ENCODE measurements at places on chromosomes 5 and 9.

- H3K27me3 ChIP-seq = no peaks in the 10 kb centered on the region
- no peak overlapping the region for H3K4me3 ChIP-seq
- H3K27ac ChIP-seq = no peak overlapping the region
- no peaks in the 10 kb centered on the region for H3K4me1 ChIP-seq
- no peak for DNase-seq
Observed at GRCh38 chr9:117156144-117156688, 258.6 kb downstream of the ASTN2 start.

GRCh38 chr5:129001841-129002526 is 36.7 kb downstream of the SLC27A6 start:
- H3K36me3 ChIP-seq = no peaks in the 10 kb centered on the region
- H3K27ac ChIP-seq = no peak overlapping the region
- H3K27me3 ChIP-seq = no peaks in the 10 kb centered on the region
- no peak overlapping the region for H3K4me3 ChIP-seq
- DNase-seq = no peak
- peaks cover 2% of the 10 kb centered on the region for H3K4me1 ChIP-seq

DNA sequence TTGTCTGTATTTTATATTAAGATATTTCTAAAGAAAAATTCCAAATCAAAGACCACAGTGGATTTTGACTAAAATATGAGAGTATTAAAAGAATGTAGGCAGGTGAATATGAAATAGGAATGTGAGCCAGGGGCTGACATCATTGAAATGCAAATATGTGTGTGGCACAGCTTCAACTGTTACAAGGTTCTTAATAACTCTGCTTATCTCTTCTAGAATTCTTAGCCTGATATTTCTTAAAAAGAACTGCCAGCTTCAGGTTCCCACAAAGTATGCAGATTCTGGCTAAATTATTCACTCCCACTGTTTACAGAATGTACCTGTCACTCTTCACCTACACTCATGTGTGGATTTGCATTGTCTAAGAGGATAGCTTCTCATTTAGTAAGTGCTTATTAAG is 274.4 kb downstream of the DIRAS2 start:
- H3K27ac ChIP-seq = no peak overlapping the region
- H3K27me3 ChIP-seq = no peaks in the 10 kb centered on the region
- H3K4me1 ChIP-seq = peaks cover 9% of the 10 kb centered on the region
- H3K36me3 ChIP-seq = no peaks in the 10 kb centered on the region
- no peak for DNase-seq

GRCh38 chr5:151254556-151254955 is 1.6 kb downstream of the GM2A start:
- no peaks in the 10 kb centered on the region for H3K36me3 ChIP-seq
- peaks cover 8% of the 10 kb centered on the region for H3K4me1 ChIP-seq
- no peak overlapping the region for H3K4me3 ChIP-seq
- H3K27me3 ChIP-seq = no peaks in the 10 kb centered on the region
